ENCODE measurements at places on chromosomes 2 and 18. TPM values are rescaled to one million over a fixed set of nuclear protein-coding genes. Genes with fewer than 3 reads are reported as not detected.

DNA sequence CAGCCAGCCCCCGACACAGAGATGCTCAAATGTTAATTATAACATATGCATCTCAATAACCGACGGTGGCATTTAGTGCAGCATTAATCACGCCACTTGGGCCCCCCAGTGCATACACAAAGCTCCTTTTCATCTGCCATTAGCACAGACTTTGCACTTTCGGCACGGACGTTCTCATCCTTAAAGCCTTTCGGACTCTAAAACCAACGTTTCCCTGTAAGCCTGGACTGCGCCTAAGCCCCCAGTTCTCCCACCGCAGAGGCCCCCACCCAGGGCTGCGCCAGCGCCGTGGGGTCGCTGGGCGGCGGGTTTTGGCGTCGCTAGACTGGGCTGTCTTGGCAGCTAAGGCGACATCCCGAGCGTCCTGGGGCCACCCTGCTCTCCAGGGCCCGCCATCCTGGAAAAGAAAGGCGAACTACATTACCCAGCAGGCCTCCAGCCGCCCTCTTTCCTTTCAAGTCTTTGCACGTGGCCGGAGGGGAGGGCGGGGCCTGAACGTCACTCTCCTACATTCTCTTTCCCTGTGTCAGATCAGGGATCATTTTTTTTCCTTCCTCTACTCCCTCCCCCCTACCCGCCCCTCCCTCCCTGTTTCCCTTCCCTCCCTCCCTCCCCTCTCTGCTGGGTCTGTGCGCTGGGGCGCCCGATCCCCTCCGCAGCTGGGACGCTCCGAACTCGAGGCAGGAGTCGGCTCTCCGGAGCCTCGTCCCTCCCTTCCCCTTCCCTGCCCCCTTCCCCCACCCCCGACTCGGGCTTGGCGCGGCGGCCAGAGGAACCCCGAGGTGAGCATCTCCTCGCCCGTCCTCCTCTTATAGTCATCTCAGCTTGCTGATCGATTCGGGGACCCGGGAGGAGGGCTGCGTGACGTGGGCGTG, at the start of gene CTIF:
Gene CTIF (plus strand): TSS at position 501 of the 875 bp plus-strand sequence. CDS start 80,535 bp downstream, outside the sequence.
- no peaks in the 10 kb centered on the region for H3K36me3 ChIP-seq
- peak within 1 kb of the TSS; percentile 88 for H3K27ac ChIP-seq
- H3K27me3 ChIP-seq, result peaks cover 2% of the 10 kb centered on the region
- H3K4me3 ChIP-seq, result peak within 1 kb of the TSS; percentile 85
- peak; percentile 95 for DNase-seq
- peaks cover 26% of the 10 kb centered on the region for H3K4me1 ChIP-seq

DNA sequence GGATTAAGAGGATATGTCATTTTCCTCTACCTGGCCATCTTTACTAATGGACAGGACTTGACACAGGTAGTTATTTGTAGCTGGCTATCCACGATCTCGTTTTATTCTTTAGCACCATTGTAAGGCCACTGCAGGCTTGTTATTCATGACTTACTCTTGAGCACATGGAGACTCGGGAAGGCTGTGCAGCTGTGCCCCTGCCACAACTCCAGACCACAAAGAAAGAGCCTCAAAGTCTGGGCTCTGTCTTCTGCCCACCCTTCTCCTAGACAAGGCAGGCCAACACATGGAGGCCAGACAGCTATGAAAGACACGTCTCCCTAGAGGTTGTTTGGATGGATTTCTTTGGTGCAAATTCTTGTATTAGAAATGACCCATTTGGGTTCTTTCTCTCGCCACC, 133.8 kb downstream of the NAPG start:
- H3K27me3 ChIP-seq, result no peaks in the 10 kb centered on the region
- H3K27ac ChIP-seq, result peak overlapping the region; percentile 96
- no peak for DNase-seq
- peaks cover 47% of the 10 kb centered on the region for H3K4me1 ChIP-seq
- H3K4me3 ChIP-seq, result no peak overlapping the region
- H3K36me3 ChIP-seq, result no peaks in the 10 kb centered on the region

DNA sequence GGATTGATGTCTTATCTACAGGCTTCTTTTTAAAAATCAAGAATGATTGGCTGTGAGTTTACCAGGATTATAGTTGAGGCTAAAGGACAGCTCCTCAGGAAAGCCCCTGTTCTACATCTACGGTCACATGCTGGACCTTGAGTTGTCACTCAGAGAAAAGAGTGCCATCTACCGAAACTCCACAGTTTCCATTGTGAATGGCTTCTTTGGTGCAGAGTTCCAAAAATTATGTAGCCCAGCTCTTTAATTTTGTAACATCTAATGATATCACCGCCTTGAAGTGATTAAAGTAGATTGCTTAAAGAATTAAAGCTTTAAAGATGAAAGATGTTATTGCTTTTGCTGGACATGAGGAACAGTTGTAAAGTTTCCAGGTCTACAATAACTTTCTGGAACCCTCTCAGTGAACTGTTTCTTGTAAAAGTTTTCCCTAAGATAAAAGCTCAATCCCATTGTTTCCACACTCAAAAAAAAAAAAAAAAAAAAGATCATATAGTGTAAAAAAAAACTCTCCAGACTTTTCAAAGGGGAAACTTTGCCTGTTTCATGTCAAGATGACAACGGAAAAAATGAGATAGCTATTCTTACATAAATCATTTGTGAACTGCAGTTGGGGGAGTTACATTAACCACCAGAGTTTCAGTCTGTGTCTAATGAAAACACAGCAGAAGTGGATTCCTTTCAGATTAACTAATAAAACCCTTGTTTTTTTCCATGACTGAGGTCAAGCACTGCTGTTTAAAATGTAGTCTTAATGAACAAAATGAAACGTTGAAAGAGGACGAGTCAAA, 4.3 kb downstream of the COL3A1 start:
- H3K27me3 ChIP-seq, result no peaks in the 10 kb centered on the region
- peak overlapping the region; percentile 98 for H3K27ac ChIP-seq
- DNase-seq, result no peak
- H3K4me1 ChIP-seq, result peaks cover 45% of the 10 kb centered on the region

DNA sequence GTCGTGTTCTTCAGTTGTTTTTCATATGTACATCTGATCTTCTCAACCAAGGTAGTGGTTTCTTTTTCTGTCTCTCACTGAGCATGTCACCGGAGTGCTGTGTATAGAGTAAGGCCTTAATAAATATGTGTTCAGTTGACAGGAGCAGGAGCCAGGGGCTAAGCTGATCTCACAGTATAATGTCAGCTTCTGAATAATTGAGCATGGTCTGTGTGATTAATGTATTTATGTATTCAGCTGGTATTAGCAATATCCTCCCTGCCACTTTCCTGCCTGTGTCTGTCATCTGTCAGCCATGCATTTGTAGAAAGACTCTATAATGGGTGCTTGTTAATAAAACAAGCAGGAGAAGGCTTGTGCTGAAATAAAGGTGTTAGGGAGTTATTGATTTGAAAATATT, 198.9 kb downstream of the ADCYAP1 start:
- no peak for DNase-seq
- no peak overlapping the region for H3K4me3 ChIP-seq
- H3K27me3 ChIP-seq, result no peaks in the 10 kb centered on the region
- no peak overlapping the region for H3K27ac ChIP-seq

DNA sequence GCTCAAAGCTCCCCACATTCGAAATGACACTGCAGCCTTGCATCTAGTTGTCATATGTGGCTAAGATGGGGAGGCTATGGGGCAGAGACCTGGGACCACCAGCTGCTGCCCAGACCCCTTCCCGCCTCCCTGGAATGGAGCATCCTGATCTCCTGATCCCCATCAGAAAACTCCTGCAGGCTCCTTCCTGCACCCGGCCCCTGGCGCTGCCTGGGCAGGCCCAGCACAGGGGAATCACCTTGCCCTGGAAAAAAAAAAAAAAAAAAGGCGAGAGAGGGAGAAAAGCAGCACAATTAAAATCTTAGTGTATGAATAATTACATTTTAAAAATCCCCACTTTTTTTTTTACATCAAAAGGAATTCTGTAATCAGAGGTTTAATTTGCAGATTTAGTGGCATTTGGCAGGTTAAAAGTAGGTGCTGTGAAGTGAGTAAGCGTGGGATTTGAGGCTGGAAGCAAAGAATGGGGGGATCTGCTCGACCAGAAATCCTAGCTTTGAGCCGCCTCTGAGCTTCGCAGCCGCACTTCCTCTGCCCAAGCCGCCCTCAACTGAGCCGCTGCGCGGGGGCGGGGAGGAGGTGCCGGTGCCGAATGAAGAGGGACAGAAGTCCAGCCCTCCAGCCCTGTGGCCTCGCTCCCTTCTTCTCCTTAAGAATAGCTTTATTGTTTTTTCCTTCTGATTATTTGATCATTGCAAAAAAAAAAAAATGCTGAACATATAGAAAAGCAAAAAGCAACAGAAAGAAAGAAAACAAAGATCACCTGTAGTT, 30.0 kb downstream of the THNSL2 start:
- peaks cover 45% of the 10 kb centered on the region for H3K27me3 ChIP-seq
- peaks cover 17% of the 10 kb centered on the region for H3K4me1 ChIP-seq
- H3K4me3 ChIP-seq, result peak overlapping the region; percentile 45
- H3K36me3 ChIP-seq, result no peaks in the 10 kb centered on the region
- no peak for DNase-seq

- H3K27me3 ChIP-seq, result peaks cover 19% of the 10 kb centered on the region
- no peak overlapping the region for H3K4me3 ChIP-seq
- no peak overlapping the region for H3K27ac ChIP-seq
- H3K4me1 ChIP-seq, result peaks cover 3% of the 10 kb centered on the region
- no peak for DNase-seq
- H3K36me3 ChIP-seq, result peaks cover 3% of the 10 kb centered on the region
Measured at GRCh38 chr2:74566754-74567085, 12.2 kb downstream of the DOK1 start.

GRCh38 chr2:101479810-101480209, 4.9 kb upstream of the RFX8 start:
- DNase-seq, result no peak
- H3K27me3 ChIP-seq, result peaks cover 4% of the 10 kb centered on the region
- H3K4me3 ChIP-seq, result no peak overlapping the region
- H3K4me1 ChIP-seq, result peaks cover 21% of the 10 kb centered on the region

GRCh38 chr2:119119076-119119785, 39.3 kb downstream of the C1QL2 start:
- H3K27me3 ChIP-seq, result peaks cover 90% of the 10 kb centered on the region
- H3K27ac ChIP-seq, result no peak overlapping the region
- no peak for DNase-seq
- no peak overlapping the region for H3K4me3 ChIP-seq
- no peaks in the 10 kb centered on the region for H3K4me1 ChIP-seq

GRCh38 chr18:55592572-55592971, 4.6 kb upstream of the TCF4 start:
- H3K36me3 ChIP-seq, result no peaks in the 10 kb centered on the region
- peaks cover 1% of the 10 kb centered on the region for H3K4me1 ChIP-seq
- no peak overlapping the region for H3K27ac ChIP-seq
- DNase-seq, result no peak
- H3K4me3 ChIP-seq, result no peak overlapping the region

DNA sequence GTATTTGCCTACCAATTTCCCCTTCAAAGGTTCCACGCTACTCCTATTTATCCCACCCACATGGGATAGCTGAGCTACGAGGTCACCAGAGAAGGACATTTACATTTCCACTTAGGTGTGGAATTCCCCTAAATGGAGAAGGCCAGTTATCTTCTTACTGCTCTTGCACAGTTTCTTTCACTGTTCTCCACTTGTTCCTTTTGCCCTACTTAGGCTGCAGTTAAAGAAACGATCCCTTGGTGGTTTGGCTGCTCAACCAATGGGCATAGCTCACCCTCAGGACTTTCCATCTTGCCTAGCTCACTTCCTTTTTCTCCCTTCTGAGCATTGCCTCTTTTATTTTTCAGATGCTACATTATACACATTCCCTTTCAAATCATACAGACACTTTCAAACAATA, 11.2 kb upstream of the NABP1 start:
- no peaks in the 10 kb centered on the region for H3K27me3 ChIP-seq
- H3K27ac ChIP-seq, result no peak overlapping the region
- DNase-seq, result no peak
- no peak overlapping the region for H3K4me3 ChIP-seq
- no peaks in the 10 kb centered on the region for H3K36me3 ChIP-seq

Gene LHCGR
- total RNA-seq, result not detected

Gene DSG1
- total RNA-seq, result 0.09 TPM

Gene RAD51AP2
- total RNA-seq, result 0.18 TPM

Gene DPP4
- 8.2 TPM for total RNA-seq

Gene DPYSL5
- total RNA-seq, result 2.8 TPM

Gene CBLN2
- total RNA-seq, result not detected
